Activated naive CD8-positive, alpha-beta T cell treated with anti-CD3 and anti-CD28 coated beads, Interleukin-2, amount 50 U/mL, for 16 hours (primary cell): ENCODE measurements at places on chromosomes 3 and 15.

GRCh38 chr3:12705981-12706380 is 42.1 kb upstream of the RAF1 start:
- DNase-seq, result no peak

- DNase-seq, result no peak
These were observed 46.2 kb downstream of the IGSF11 start for GRCh38 chr3:118988198-118989130.

GRCh38 chr3:36653095-36653494 is 111.3 kb downstream of the DCLK3 start:
- DNase-seq, result no peak

GRCh38 chr15:64006642-64007041 is 39.6 kb downstream of the DAPK2 start:
- no peak for DNase-seq

- no peak for DNase-seq
These were observed 8.9 kb upstream of the SUCNR1 start for GRCh38 chr3:151864423-151865101.

GRCh38 chr15:59186501-59186900 is 20.1 kb upstream of the LDHAL6B start:
- DNase-seq, result no peak

GRCh38 chr15:81280696-81281455 is 43.1 kb downstream of the STARD5 start:
- DNase-seq, result no peak

DNA sequence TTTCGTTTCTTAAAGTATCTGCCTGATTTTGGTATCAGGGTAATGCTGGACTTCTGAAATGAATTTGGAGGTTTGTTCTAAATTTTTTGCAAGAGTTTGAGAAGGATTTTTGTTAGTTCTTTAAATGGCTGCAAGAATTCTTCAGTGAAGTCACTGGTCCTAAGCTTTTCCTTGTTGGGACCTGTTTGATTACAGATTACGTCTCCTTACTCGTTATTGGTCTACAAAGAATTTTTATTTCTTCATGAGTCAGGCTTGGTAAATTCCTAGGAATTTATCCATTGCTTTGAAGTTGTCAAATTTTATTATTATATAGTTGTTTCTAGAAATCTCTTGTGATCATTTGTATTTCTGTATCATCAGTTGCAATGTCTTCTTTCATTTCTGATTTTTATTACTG is 196.0 kb downstream of the DPH6 start:
- no peak for DNase-seq

DNA sequence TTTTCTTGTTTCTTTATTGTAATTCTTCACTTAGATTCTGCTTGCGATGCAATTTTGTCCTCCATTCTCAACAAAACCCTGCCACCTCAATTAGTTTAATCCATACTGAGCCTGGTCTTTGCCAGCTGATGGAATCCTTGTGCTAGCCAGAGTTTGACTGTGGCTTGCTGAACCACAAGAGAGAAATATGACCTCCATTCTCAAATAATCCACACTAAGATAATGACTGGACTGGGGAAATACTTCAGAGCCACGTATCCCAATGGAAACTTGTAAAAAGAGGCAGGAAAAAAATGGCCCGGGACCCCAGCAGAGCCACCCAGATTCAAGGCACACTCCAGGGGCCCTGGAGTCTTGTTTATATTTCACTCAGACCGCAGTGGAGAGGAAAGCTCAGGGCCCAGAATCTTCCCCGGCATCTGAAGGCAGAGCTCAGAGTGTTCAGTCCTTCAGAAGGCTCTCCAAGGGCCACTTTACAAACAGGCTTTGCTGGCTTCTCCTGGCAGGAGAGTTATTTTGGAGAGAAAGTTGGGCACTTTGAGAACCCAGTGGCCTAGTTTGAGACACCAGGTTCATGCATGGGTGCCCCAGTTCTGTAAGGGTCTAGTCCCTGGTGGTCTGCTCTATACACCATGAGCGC is 62.7 kb downstream of the SSUH2 start:
- DNase-seq, result no peak

- no peak for DNase-seq
These were observed 164.5 kb downstream of the ZMAT3 start for GRCh38 chr3:178907081-178907480.

DNA sequence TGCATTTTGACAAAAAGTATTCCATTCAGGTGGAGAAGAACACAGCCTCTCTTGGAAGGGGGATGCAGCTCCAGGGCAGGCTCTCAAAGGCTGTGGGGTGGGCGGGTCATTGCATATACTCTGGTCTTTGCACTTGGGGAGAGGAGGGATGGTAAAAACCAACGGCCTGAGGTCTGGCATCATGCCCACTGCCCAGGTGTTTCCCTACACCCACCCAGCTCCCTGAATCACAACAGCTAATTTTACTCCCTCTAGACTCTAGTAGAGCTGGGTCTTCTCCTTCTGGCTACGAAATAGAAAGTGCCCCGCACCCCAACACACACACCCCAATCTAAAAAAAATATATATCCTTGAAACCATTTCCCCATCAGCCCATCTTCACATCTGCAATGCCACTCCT is 1.0 kb downstream of the MYLK start:
- no peak for DNase-seq

GRCh38 chr3:14544282-14545250 is 4.4 kb upstream of the GRIP2 start:
- no peak for DNase-seq

GRCh38 chr3:71022551-71023335 is 560.8 kb downstream of the FOXP1 start:
- DNase-seq, result no peak

DNA sequence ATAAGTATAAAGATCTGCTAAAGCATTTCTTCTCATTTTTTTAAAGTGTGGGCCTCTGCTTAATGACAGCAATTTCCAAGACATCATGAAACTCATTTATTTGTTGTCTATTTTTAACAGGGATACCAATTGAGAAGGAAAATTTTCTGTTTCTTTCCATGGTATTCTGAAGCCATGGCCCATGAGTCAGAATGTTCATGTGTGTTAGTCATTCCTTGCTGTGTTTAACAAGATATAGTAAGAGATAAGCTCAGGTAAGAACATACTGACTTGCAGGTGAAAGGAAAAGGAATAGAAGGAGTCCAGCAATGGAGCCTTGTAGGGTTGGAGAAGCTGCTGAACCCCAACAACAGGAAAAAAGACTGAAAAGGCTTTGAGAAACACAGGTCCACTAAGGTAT is 17.0 kb upstream of the ARID3B start:
- no peak for DNase-seq
